ENCODE measurements at places on chromosomes 4 and X.

DNA sequence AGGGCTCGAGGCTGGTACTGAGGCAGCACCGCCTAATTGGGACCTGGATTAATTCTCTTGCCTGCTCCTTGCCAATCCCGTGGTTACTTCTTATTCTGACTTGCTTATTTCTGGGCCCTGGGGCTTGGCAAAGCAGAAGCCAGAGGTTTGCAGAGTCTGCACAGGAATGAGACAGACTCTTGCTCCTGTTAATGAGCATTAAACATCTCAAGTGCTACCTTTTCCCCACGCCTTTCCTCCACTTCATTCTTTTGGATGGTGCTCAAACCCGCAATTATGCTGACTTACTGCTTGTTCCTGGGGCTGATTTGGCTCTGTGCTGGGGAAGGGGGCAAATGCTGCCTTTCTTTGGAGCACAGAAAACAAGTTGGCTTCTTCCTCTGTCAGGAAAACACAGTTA lies 16.5 kb upstream of the STOX2 start:
- DNase-seq = no peak

- DNase-seq = no peak
These were observed 28.3 kb downstream of the GPR143 start for GRCh38 chrX:9737363-9737762.

- no peak for DNase-seq
These were observed 164.7 kb upstream of the SLC7A11 start for GRCh38 chr4:138406876-138407275.

DNA sequence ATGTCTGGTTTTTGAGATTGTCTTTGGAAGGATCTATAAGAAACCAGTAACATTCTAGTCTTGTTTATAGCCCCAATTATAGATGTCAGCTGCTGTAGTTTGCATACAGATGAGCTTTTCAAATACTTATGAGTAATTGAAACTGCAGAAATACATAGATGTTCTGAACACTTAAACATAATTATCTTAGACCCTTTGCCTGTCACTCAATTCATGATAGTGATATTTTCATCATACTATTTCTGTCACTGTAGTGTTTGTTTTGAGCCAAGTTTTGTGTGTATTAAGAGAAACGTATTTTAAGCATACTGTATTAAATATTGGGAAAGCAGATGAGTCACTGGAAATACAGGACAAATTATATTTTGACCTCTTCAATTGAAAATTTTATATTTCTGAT lies 69.8 kb upstream of the SMARCA5 start:
- DNase-seq = no peak

DNA sequence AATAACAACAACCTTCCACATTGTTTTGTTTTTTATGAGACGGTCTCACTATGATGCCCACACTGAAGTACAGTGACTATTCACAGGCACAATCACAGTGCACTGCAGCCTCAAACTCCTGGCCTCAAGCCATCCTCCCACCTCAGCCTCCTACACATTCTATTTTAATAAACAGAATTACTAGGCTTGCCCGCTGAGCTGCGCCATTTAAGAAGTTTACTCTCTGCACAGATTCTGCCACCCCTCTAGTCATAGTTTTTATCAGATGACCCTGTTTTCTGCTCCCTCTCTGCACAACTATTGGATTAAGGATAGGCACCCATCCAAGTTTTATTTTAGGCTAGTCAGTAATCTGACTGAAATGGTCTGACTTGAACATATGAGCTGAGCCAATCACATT lies 11.3 kb upstream of the COX18 start:
- no peak for DNase-seq

DNA sequence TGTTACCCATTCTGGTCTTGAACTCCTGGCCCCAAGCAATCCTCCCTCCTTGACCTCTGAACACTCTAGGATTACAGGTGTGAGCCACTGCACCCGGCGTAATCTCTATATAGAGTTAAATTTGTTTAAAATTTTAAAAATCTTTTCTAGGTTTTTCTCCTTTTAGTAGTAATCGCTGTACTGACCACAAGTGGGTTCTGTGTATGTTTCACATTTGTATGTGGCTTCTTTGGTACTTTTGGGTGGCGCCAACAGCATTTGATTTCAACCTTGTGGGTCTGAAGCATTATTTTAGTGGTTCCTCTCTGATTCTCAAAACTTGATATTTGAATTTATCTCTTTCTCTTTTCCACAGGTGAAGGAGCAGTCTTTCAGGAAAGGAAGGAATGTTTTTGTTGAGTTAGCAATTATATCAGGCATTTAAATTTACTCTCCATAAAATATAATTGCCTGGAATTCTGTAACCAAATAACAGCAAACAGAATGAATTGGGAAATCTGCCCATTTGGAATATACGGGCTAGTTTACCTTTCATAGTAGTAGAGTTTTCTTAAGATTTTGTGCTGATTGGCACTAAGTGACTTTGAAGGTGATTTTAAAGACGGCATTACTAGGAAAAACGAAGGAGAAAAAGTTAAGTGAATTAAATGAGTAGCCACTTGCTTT lies 29.5 kb downstream of the ARHGAP10 start:
- no peak for DNase-seq

DNA sequence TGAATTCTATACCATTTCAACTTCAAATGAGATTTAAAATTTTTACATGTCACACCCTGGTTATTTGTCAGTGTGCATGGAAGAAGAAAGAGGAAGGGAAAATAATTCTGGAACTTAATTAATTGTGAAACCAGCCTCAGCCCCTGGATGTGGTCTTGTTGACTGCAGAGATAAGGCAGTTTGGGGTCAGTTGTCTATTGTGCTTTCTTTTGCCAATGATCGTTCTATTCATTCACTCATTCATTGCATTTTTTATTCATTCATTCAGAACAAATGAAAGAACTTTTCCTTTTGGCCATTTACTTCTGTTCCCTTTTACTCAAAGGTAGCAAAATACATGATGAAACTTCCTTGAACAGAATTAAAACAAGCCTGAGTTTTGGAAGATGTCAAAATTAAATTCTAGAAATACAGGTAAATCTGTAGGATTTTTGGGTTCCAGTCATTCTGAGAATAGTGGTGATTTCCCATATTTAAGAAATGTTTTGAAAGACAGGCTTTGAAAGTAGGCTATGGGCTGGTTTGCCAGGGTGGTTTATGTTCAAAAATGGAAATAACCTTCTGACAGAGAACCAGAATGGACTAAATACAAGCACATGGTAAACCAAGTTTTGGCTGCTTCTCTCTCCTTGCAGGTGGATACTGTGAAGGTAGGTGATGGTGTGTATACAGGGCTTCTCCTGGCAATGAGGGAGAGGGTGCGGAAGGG lies 35.7 kb downstream of the PARM1 start:
- no peak for DNase-seq

GRCh38 chr4:156100651-156101050 lies 147.0 kb upstream of the CTSO start:
- no peak for DNase-seq

- no peak for DNase-seq
These were observed 118.2 kb downstream of the PPP3CA start for GRCh38 chr4:101229116-101229515.

DNA sequence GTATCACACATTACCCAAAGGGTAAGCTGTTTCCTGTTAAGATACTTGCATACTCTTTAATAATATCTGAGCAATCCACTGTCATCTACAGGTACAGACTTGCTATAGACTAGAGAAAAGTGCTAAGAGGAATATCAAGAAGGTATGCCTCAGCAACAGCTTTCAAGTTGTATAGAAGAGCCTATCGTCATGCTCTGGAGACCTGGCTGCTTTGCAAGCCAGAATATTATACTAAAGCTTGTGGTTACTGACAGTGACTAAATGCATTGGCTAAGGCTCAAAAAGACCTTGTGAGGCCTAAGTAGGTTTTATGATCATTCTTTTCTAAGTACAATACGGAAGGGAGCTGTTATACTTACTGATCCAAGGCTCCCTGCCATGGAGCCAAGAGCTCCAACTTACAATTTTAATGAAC lies 11.3 kb downstream of the LAMP2 start:
- no peak for DNase-seq

DNA sequence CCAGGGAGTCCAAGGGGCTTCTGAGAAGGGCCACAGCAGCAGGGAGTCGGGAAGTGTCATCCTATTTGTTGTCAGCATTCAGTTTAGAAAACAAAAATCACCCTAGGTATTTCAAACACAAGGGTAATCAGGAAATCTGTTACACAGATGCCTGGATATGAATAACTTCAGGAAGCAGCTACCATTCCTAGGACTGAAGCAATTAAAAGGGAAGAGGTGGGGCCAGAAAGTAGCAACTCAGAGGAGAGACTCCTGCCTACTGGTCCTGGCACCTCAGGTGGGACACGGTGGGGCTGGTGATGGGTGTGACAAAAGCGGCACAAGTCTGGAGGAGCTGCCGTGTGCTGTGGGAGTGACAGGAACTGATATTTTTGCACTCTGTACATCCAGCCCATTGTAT lies 107.9 kb downstream of the PDGFRA start:
- no peak for DNase-seq

DNA sequence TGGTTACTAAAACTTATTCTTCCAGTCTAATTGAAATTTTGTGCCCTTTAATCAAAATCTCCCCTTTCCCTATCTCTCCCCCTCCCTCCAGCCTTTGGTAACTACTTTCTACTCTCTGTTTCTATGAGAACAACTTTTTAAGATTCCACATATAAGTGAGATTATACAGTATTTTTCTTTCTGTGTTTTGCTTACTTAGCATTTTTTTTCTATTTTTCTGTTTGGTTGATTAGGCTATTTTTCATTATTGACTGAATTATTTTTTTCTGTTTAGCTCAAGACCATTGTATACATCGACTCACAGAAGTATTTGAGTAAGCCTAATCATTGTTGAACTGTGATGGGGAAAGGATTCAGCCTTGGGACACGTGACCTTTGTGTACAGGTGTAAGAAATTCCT lies 116.4 kb downstream of the PHEX start:
- no peak for DNase-seq

- DNase-seq = no peak
These were observed 103.9 kb downstream of the MAML3 start for GRCh38 chr4:140049849-140050637.

GRCh38 chr4:155768370-155768769 lies 9.5 kb downstream of the GUCY1B1 start:
- no peak for DNase-seq

- DNase-seq = no peak
These were observed 35.8 kb downstream of the TACC3 start for GRCh38 chr4:1756893-1757779.

DNA sequence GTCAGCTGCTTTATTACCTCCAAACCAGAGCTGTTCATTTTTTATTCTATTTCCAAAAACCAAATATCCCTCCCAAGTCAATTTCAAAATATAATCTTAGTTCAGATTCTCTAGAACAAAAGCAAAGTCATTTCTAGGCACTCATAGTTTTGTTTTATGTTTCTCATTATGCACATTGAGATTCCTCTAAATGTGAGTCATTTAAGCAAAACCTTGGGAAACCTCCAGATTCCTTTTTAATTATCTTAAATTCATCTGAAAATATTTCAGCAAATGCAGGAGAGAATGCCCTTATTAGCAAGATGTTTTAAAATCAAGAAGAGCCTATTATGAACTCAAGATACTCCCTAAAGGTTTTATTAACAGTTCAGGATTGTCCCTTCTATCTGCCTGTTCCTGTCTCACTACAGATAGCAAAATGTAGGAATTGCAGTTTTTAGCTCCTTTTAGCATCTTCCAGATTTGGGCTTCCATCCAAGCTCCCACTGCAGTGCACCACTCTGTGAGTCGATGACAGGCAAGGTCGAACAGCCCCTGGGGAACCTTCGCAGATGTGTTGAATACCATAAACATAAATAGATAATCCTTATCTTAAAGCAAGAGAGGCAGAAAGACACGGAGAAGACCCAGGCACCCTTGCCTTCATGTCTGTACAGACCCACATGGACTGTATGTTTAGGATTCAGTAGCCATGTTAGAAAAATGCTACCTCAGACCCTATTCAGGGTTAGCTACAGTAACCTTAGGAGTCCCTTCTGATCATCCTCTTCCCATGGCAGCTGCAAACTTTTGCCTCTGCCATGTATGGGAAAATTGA lies 11.3 kb upstream of the SLC9A7 start:
- no peak for DNase-seq

DNA sequence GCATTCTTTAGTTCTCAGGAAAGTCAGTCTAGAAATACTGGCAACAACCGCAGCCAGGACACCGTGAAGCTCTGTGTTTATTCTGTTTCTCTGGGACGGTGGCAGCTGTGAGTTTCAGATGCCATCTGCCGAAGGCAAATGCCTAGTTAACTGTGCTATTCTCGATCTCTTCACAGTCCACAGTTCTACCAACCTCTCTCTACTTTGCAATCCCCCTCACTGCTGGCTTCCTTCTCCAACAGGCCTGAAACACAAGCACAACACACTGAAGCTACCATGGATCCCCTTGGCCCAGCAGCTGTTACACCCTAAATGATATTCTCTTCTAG lies 118.8 kb downstream of the ZNF827 start:
- no peak for DNase-seq

- no peak for DNase-seq
These were observed 89.6 kb upstream of the KIT start for GRCh38 chr4:54568184-54568583.

DNA sequence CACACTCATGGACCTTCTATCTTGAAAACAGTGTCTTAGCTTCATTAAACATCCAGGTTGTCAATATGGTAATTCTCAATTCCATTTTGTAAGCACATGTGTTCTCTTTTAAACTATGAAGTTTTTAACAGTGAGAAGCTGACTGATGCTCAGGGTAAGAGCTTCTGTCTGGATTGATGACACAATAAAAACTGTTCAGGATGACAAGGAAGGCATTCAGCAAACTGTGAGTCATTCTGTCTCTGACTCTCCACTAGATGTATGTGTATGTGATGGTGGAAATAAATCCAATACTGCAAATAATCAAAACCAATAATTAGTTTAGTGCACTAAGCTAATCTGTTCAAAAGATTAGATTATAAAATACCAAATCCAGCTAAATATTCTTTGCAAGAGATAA lies 115.3 kb upstream of the ARX start:
- no peak for DNase-seq

DNA sequence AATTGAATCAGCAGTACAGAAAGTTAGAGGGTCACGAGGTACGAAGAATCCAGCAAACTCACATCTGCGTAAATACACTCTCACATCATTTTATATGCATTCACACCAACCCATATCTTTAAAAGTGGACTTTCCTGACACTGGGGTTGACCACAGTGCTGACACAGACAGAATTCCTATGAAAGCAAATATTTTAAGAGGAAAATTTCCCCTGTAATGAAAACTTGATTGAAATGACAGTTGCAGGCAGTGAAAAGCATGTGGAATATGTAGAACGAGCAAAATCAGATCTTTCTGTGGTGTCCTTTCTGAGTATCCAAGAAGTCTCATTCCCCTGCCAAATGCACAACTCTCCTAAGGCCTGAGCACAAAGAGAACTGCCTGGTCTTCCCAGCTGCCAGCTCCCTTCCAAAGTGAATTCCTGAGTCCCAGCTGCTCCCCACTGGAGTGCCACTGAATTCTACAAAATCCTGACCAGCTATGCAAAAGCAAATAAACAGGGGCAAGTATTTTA lies 50.5 kb upstream of the FAM9C start:
- DNase-seq = no peak

DNA sequence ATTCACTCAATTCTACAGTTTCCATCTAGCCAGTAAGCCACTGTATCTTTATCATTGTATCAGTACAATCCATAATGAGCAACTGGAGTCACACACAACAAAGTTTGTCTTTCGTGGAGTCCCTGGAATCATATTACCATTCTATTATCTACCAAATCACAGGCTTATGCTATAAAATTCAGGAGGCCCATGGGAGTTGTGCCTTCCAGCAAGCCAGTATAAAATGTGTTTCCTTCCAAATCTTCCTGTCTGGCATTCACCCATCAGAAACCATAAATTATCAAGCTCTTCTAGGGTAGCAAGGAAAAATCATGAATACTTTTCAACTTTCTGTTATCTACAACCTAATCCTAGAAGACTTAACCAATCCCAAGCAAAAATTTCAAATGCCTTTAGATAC lies 1383.3 kb upstream of the PCDH7 start:
- DNase-seq = peak; percentile 40

All from SK-N-MC (cell line).